ENCODE measurements at places on chromosomes 6 and 20. TPM values are rescaled to one million over a fixed set of nuclear protein-coding genes. Genes with fewer than 3 reads are reported as not detected.

Gene FOXP4
- total RNA-seq: 8.0 TPM

Gene MEI4
- total RNA-seq: 1.2 TPM

Gene LRRN4
- total RNA-seq: 113 TPM

Gene PRR18
- not detected for total RNA-seq

Gene KLHDC3
- total RNA-seq: 111 TPM

Gene PSORS1C2
- total RNA-seq: not detected

Gene NHLRC1
- total RNA-seq: 3.3 TPM

Gene USP49
- 0.87 TPM for total RNA-seq

Gene SCRT2
- not detected for total RNA-seq

Gene LTA
- not detected for total RNA-seq

Gene ARFGEF2
- 71.0 TPM for total RNA-seq

Gene CST2
- not detected for total RNA-seq

Gene SLCO4A1
- 30.7 TPM for total RNA-seq

Gene KATNA1
- 29.5 TPM for total RNA-seq

Gene MEP1A
- not detected for total RNA-seq

Gene FOXA2
- not detected for total RNA-seq

Gene SNX14
- total RNA-seq: 213 TPM

Gene TNXB
- not detected for total RNA-seq

Gene ALDH8A1
- 3.6 TPM for total RNA-seq

Gene SIRPD
- not detected for total RNA-seq

Gene TRIM31
- total RNA-seq: not detected

Gene MDC1
- total RNA-seq: 10.2 TPM
